ENCODE measurements at places on chromosomes 6 and 20. TPM values are rescaled to one million over a fixed set of nuclear protein-coding genes. Genes with fewer than 3 reads are reported as not detected.

The ADGRB3 gene
- total RNA-seq, result not detected

DNA sequence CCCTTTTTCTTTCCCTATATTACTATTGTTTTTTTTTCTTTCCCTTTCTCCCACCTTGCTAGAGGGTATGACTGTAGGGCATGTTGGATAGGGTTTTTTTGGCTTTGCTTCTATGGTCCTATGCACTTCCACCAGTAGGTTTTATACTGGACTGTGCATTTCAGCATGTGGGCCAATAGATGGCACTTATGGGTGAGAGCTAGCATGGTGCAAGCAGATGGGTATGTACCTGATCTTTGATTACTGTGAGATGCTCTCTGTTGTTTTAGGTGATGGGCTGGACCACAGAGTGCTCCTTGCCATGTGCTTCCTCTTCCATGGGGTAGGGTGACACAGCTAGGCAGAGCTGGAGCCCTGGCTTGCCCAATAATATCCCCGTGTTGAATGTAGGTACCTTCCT lies 128.5 kb upstream of the CHD6 start:
- no peak for DNase-seq

DNA sequence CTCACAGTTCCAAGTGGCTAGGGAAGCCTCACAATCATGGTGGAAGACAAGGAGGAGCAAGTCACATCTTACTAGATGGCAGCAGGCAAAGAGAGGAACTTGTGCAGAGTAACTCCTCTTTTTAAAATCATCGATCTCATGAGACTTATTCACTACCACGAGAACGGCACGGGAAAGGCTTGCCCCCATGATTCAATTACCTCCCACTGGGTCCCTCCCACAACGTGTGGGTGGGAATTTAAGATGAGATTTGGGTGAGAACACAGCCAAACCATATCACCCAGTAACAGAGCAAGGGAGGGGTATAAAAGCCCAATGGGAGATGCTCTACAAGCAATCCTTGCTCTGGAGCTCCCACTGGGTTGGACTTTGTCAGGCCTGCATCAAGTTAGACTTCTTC lies 80.4 kb downstream of the JPH2 start:
- no peak for DNase-seq

- no peak for DNase-seq
Observed at GRCh38 chr6:130409418-130410100, 43.7 kb downstream of the TMEM200A start.

The LPA gene
- total RNA-seq, result not detected

GRCh38 chr6:158706369-158706982 lies 56.6 kb downstream of the SYTL3 start:
- DNase-seq, result peak; percentile 60

The C6orf163 gene
- total RNA-seq, result 3.3 TPM

The CAGE1 gene
- 0.26 TPM for total RNA-seq

The BACH2 gene
- 0.32 TPM for total RNA-seq

DNA sequence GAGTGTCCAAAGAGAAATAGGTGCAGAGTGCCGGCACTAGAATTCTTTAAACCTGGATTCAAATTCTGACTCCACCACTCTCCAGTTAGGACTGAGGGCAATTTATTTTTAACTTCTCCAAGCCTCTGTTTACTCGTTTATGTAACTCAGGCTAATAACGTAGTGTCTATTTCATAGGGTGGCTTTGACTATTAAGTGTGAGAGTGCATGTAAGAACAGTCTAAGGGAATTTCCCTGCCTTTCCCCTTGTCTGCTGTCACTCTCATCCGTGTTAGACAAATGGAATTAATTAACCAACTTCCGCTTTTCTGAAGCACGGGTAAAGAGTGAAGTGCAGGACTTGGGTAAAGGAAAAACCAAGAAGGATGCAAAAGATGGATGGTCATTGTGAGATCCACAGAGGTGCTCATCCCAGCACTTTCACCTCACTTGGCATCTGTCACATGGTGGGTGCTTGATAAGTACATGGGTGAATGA lies 4.1 kb upstream of the ZKSCAN8 start:
- no peak for DNase-seq

The CCN5 gene
- total RNA-seq, result not detected

GRCh38 chr6:90859056-90859455 lies 272.2 kb upstream of the MAP3K7 start:
- DNase-seq, result no peak

DNA sequence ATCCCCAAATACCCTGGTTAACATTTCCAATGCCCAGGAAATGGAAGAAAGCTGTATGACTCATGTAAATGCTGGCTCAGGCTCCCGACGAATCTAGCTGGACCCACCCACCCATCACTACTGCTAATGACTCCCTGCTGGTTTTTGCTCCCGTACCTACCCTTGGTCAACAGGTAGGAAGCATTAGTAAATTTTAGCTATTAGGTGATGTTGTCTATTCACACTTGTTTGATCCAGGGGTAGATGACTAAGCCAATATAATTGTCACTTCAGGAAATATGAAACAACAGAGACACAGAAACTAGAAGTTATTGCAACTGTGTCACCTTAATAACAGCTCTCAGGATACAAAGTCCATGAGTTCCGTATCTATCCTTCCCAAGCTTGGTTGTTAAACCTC lies 94.4 kb upstream of the BEND6 start:
- DNase-seq, result no peak

The XKR7 gene
- total RNA-seq, result not detected

The GPLD1 gene
- total RNA-seq, result 9.0 TPM

The CRNKL1 gene
- 27.0 TPM for total RNA-seq

GRCh38 chr6:162970246-162970645 lies 242.5 kb downstream of the PACRG start:
- DNase-seq, result no peak

The ARMH2 gene
- not detected for total RNA-seq

DNA sequence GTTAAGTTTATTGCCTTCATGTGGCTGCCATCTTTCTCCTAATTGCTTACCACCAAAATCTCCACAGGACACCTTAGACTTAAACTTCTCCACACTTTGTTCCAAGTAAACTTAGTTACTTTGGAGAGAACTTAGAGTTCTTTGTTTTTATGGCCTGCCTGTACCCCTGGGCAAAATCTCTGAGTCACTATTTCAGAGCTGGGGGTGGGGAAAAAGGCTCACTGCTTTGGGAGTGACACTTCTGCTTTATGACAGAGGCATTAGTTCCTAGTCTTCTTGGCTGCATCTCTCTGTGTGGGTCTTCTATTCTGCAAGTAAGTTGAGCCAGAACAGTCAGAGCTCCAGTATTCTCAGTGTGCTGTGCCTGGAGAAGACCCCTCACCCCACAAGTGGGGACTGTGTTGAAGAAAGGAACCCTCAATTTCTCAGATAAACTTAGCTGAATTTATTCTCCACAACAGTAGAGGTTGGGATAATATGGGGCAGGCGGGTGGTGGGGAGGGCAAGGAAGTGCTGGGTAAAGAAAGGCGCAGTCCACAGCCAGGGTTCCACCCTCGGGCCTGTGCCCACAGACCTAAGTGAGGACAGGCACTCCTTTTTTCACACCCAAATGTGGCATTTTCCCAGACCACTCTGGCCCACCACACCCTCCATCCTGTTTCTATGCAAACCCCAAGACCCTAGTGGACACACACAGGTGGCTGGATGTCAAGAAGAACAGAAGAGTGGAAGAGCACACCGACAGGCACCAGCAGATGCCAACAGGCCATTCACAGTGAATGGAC lies 636.6 kb upstream of the MAN1A1 start:
- no peak for DNase-seq

The PGM3 gene
- total RNA-seq, result 97.0 TPM

- DNase-seq, result no peak
Observed at GRCh38 chr6:20112241-20112640, 100.0 kb downstream of the MBOAT1 start.

GRCh38 chr6:37205175-37205996 lies 35.4 kb downstream of the PIM1 start:
- peak; percentile 18 for DNase-seq

DNA sequence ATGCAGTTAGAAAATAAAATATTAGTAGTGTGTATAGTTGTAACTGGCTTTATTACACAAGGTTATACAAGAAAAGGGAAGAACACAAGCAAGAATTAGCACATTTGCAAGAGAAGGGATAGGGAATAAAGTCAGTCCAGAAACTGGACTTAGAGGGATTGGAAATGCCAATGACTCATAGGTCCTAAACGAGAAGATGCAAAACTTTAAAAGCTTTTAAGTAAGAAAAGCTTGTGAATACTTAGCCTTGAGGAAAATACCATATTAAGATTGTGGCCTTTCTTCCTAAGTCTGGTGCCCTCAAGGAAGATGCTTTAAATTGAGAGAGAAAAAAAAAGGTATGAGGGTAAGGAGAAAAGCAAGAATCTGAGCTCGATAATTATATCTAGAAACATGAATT lies 102.3 kb upstream of the MCHR2 start:
- DNase-seq, result no peak

The ARFGEF3 gene
- 5.6 TPM for total RNA-seq
